Activated naive CD4-positive, alpha-beta T cell treated with anti-CD3 and anti-CD28 coated beads for 36 hours (primary cell): ENCODE measurements at places on chromosomes 12 and 14. TPM values are rescaled to one million over a fixed set of nuclear protein-coding genes. Genes with fewer than 3 reads are reported as not detected.

- H3K27ac ChIP-seq = no peak overlapping the region
- H3K4me1 ChIP-seq = peaks cover 29% of the 10 kb centered on the region
- DNase-seq = no peak
Observed at GRCh38 chr14:39181693-39182047, 6.6 kb downstream of the PNN start.

DNA sequence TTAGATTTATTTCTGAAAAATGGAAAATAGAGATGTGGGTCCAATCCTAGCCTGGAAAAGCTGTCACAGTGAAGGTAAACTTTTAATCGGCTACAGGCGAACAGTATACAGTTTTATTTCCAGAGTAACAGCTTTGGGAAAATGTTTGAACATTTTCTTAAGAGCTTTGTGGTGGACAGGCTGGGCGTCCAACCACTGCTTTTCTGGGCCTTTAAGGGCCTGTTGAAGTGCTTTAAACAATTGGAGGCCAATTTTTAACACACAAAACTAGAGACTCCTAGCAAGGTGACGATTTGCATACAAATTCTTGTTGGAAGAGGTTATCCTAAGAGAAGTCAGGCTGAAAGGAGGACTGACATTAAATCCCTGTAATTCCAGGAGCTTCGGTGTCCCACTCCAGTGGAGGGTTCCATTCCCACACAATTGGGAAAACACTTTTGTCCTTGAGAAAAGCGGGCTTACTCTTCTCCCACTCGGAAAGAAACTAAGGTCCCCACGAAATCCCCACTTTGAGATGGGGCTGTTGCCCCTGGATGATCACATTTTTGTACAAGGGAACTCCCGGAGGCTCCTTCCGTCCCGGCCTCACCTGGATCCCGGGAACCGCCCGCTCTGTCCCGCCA, 26.9 kb downstream of the BCL11B start:
- no peaks in the 10 kb centered on the region for H3K27me3 ChIP-seq
- H3K36me3 ChIP-seq = peaks cover 44% of the 10 kb centered on the region
- H3K4me3 ChIP-seq = peak overlapping the region; percentile 77
- H3K4me1 ChIP-seq = peaks cover 74% of the 10 kb centered on the region
- peak overlapping the region; percentile 93 for H3K27ac ChIP-seq

Gene BCL2L2
- 1.5 TPM for total RNA-seq

DNA sequence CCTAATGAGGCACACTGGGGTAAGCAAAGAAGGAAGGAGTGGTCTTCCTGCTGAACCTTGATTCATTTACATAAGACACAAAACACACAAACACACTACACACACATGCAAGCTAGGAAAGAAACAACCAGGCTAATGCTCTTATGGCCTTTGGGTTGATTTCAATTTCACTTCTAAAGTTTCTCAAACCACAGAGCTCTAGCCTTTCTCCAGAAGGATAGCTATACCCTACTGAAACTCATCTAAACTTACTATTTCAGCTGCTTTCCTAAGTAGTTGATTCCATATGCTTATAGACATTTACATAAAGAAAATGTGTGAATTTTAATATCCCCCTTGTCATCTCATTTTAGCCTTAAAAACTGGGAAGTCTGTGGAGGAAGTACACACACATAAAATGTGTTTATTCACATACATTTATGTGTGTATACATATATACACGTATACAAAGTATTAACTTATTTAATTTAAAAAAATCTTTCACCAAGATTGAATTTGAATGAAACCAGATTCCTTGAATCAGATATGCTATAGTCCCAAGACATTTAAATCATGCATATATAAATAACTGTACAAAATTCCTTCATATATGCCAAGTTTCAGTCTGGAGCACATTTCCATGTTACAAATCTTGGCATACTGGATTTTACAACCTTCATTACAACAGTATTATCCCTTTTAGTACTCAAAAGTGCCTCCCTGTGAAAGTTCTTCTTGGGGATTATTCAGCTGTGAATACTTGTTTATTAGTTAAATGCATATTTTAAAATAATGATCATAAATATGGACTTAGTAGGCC, 231.8 kb upstream of the NPAS3 start:
- no peaks in the 10 kb centered on the region for H3K36me3 ChIP-seq
- no peak overlapping the region for H3K4me3 ChIP-seq
- no peak overlapping the region for H3K27ac ChIP-seq
- no peak for DNase-seq

GRCh38 chr12:102050660-102051430, 10.9 kb downstream of the WASHC3 start:
- H3K4me3 ChIP-seq = no peak overlapping the region
- H3K4me1 ChIP-seq = peaks cover 18% of the 10 kb centered on the region
- peaks cover 15% of the 10 kb centered on the region for H3K36me3 ChIP-seq
- no peaks in the 10 kb centered on the region for H3K27me3 ChIP-seq

GRCh38 chr12:99110868-99111267, 465.8 kb downstream of the APAF1 start:
- no peak overlapping the region for H3K27ac ChIP-seq
- H3K36me3 ChIP-seq = no peaks in the 10 kb centered on the region
- no peak for DNase-seq
- no peaks in the 10 kb centered on the region for H3K4me1 ChIP-seq

- H3K36me3 ChIP-seq = peaks cover 1% of the 10 kb centered on the region
- DNase-seq = no peak
- no peak overlapping the region for H3K4me3 ChIP-seq
- peaks cover 35% of the 10 kb centered on the region for H3K4me1 ChIP-seq
- no peaks in the 10 kb centered on the region for H3K27me3 ChIP-seq
- no peak overlapping the region for H3K27ac ChIP-seq
Observed at GRCh38 chr14:90674043-90674670, 142.1 kb downstream of the TTC7B start.
